ENCODE measurements at places on chromosomes 5 and 9.

DNA sequence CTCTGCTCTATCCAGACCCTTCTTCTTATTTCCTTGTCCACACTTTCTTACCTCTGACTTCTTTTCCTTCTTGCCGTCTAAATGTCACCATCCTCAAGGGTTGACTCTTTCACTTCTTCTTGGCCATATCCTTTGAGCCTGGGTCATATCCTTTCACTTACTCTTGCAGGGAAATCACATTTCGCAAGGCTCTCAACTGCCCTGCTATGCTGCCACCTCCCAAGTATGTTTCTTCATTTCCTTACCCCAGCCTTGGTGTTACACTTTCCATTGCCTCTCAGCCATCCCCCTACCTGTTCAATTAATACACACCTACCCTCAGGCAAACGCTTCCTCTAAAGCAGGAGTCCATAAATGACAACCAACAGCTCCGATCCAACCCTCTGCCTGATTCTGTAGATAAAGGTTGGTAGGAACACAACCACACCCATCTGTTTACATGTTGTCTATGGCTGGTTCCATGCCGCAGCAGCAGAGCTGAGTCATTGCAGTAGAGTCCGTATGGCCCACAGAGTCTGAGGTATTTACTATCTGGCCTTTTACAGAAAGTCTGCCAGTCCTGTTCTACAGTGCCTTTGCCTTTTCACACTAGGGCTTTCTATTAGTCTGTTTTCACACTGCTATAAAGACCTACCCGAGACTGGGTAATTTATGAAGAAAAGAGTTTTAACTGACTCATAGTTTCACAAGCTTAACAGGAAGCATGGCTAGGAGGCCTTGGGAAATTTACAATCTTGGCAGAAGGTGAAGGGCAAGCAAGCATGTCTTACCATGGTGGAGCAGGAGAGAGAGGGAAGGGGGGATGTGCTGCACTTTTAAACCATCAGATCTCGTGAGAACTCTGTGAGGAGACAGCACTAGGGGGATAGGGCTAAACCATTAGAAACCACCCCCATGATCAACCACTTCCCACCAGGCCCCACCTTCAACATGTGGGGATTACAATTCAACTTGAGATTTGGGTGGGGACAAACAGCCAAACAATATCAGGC lies 97.9 kb downstream of the SV2C start:
- no peak for DNase-seq

DNA sequence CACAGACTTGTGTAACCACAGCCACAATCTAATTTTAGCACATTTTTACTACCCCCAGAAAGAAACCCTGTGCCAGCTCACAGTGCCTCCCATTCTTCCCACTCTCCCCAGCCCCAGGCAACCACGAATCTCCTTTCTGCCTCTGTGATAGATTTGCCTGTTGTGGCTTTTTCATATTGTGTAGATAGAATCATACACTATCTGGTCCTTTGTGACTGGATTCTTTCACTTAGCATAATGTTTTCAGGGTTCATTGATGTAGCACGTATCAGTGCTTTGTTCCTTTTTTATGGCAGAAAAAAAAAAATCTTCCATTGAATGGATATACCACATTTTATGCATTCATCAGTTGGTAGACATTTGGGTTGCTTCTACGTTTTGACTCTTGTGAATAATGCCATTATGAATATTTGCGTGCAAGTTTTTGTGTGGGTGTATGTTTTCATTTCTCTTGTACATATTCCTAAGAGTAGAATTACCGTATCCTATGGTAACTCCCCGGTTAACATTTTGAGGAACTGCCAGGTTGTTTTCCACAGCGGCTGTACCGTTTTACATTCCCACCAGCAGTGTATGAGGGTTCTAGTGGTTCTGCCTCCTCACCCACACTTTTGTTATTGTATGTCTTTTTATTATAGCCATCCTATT lies 64.5 kb downstream of the RCL1 start:
- DNase-seq = no peak

DNA sequence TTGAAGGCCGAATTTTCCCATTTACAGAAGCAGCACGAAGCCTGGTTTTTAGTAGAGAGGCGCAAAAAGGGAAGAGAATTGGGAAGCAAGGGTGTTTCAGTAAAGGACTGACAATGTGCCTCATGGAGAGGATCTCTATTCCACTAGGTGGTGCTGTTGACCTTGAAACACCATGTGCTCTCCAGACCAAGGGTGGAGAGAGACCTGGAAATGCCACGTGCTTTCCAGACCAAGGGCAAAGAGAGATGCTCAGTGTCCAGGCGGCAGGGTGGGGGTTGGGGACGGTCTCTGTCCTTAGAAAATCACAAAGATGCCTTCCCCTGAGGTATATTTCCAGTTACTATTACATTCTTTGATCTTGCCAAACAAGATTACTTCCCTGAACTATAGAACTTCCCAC lies 425.3 kb downstream of the CSNK1G3 start:
- DNase-seq = peak; percentile 34

DNA sequence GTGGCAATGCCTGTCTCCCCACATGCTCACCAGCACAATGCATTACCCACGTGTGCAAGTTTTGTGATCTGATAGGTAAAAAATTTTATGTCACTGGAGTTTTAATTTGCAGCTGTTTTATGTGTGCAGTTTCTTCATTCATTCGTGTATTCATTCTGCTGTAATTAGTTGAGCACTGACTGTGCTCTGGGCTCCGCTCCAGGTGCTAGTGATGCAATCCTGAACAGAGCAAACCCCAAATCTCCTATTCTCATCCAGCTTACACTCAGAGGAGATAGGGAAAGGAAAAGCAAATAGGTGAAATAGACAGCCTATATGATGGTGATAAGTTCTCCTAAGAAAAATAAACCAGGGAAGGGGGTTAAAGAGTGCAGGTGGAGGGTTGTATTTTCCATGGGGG lies 148.4 kb downstream of the TENT4A start:
- no peak for DNase-seq

DNA sequence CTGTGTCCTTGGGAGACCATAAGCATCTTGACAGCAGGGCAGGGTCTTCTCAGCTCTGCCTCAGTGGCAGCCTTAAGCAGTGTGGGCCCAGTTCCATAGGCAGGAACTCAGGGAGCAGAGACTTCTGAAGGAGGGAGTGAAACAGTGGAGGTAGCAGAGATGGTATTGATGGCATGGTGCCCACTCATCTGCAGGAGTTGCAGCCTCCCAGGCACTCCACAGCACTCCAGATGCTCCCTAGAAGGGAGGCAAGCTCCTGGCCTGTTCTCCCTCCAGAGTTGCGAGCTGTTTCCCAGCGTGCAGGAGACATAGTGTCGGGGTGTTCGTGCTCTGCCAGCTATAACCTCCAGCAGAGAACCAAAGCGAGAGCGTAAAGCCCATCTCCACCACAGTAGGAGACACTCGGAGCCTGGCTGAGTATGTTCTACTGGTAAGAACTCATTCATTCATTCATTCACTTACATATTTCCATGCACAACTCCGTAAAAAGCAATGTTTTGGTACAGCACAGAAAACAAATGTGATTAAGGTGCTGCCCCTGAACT lies 31.4 kb upstream of the UNC5A start:
- no peak for DNase-seq
